ENCODE measurements at places on chromosomes 3 and 15.
A peak's percentile ranks its signal among the peaks of the same experiment; 100 is the strongest.

- peak; percentile 35 for DNase-seq
Observed at GRCh38 chr3:49161808-49162530, 4.2 kb downstream of the CCDC71 start.

- no peak for DNase-seq
Observed at GRCh38 chr3:183619624-183620251, 15.7 kb upstream of the KLHL24 start.

DNA sequence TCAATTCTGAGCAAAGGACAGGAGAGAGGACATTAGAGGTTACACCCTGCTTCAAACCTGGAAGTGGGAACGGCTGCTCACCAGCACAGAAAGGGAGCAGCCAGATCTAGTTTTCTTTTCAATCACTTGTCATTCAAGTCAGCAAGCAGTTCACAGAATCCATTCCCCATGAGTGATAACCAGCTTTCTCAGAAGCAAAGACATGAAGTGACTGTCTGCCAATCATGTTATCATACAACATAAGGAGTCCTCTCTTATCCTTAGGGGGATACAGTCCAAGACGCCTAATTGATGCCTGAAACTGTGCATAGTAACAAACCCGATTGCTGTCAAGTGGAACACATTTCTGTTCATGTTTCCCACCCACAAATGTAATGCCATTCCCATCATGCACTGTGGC, 54.7 kb downstream of the FAM98B start:
- DNase-seq = no peak

- DNase-seq = no peak
Observed at GRCh38 chr3:11438646-11439045, 166.4 kb downstream of the ATG7 start.

DNA sequence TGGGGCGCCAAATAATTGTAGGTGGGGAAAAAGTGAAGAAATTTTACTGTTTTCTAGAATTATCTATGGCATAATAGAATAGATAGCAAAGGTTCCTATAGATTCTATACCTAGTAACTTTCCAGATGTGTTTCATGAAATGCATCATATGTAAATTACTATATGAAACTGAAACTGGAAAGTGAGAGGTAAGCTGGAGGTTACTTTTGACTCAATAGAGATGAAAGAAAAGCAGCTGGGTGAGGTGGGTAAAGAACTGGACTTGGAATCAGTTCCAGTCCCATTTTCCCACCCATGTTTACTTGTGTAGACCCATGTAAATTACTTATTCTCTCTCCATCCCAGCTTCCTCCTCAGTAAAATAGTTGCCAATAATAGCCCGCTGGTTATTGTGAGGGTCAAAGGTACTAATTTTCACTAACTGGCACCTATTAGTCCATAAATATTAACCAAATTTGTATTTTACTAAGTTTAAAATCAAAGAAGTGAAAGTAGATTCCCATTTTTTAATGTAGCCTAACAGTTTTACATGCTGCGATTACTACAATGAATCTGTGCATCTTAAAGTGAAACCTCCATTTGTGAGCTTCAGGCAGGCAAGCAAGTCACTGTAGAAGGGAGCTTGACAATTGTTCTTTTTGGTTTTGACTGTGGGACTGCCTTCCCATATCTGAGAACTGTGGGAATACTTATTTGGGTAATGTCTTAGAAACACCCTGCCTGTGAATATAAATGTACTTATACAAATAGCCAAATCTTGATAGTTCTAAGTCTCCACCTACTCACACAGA, 312.1 kb downstream of the SLC9A9 start:
- no peak for DNase-seq

- DNase-seq = no peak
Observed at GRCh38 chr3:161100994-161101393, 4.2 kb downstream of the B3GALNT1 start.

- no peak for DNase-seq
Observed at GRCh38 chr3:32584660-32585059, 14.0 kb upstream of the DYNC1LI1 start.

DNA sequence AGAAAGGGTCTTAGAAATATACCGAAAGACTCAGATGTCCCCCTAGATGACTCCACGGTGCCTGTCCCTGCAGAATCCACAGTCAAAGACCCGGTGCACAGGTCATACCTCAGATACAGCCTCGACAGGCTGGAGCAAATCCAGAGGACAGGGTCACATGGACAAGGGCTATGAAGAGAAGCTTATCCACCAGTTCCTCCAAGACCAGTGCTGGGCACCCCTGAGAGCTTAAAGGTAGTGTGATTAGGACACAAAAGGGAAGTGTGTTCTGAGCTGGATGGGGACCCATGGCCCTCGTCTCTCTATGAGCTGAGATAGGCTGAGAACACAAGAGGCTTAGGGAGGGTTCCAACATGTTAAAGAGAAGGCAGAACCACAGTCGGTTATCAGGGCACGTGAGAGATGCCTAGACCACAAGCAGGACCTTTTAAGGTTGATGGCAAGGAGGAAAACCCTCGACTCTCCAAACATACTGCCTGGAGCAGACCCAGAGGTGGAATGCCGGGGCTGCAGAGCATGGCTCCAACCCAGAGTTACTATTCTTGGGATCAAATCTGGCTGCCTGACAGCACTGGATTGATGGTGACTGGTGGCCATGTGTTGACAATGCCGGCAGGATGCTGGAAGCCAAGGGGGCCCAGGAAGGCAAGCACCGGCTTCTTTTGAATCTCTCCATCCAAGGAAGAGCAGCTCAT, 46.9 kb downstream of the ADCY5 start:
- no peak for DNase-seq

- no peak for DNase-seq
Observed at GRCh38 chr15:56532721-56533460, 68.0 kb upstream of the MNS1 start.

GRCh38 chr3:70306736-70307135, 5.7 kb downstream of the MDFIC2 start:
- DNase-seq = no peak

DNA sequence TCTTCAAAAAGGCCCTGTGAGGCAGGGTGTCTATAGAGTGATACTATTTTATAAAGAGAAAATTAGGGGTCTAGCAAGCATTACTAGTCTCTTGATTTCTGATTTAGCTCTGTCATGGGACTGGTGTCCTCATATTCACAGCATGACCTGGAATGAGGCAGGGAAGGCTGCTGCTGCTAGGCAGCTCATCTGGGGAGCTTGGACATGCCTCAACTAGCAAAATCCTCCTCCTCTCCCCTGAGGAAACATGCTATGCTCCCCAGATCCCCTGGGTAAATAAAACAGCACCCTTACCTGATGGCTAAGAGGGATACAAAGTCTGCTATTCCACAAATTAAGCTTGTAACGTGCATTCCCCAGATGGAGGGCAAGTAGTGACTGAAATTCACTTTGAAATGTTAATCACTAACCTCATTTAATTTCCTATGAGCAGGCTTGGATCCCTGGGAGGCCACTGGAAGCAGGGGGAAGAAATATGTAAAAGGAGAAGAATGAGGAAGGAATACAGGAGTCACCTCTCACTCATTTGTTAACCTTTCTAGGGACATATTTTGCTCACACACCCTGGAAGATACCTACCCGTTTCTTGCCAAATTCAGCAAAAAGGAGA, 709.4 kb downstream of the SQOR start:
- peak; percentile 2 for DNase-seq

- no peak for DNase-seq
Observed at GRCh38 chr3:174767406-174767805, 91.7 kb upstream of the NAALADL2 start.

- no peak for DNase-seq
Observed at GRCh38 chr3:58801541-58801940, 135.0 kb upstream of the FAM3D start.

- DNase-seq = no peak
Observed at GRCh38 chr3:158308236-158308928, 198.5 kb downstream of the RSRC1 start.

- DNase-seq = no peak
Observed at GRCh38 chr3:34279901-34280300, 481.5 kb downstream of the PDCD6IP start.

GRCh38 chr3:102085431-102086176, 236.3 kb downstream of the NFKBIZ start:
- no peak for DNase-seq

- DNase-seq = no peak
Observed at GRCh38 chr15:61936528-61937195, 123.6 kb downstream of the VPS13C start.

GRCh38 chr3:176964661-176965060, 232.6 kb downstream of the TBL1XR1 start:
- no peak for DNase-seq

GRCh38 chr15:88635318-88635717, 3.5 kb upstream of the ISG20 start:
- DNase-seq = no peak

- DNase-seq = no peak
Observed at GRCh38 chr3:74590620-74591262, 23.7 kb downstream of the CNTN3 start.

GRCh38 chr15:99176757-99177156, 71.9 kb downstream of the SYNM start:
- DNase-seq = no peak

- no peak for DNase-seq
Observed at GRCh38 chr3:147231111-147231510, 175.2 kb downstream of the ZIC4 start.

DNA sequence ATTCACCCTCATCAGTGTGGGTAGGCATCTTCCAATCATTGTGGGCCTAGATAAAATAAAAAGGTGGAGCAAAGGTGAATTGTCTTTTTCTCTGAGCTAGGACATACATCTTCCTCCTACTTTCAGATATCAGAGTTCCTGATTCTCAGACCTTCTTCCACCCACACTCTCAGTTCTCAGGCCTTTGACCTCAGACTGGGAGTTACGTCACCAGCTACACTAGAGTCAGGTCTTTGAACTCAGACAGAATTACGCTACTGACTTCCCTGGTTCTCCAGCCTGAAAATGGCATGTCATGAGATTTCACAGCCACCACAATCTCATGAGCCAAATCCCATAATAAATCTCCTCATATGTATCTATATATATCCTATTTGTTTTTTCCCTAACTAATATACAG, 39.0 kb downstream of the STRIT1 start:
- no peak for DNase-seq

GRCh38 chr3:143203142-143203541, 83.6 kb downstream of the CHST2 start:
- DNase-seq = no peak

DNA sequence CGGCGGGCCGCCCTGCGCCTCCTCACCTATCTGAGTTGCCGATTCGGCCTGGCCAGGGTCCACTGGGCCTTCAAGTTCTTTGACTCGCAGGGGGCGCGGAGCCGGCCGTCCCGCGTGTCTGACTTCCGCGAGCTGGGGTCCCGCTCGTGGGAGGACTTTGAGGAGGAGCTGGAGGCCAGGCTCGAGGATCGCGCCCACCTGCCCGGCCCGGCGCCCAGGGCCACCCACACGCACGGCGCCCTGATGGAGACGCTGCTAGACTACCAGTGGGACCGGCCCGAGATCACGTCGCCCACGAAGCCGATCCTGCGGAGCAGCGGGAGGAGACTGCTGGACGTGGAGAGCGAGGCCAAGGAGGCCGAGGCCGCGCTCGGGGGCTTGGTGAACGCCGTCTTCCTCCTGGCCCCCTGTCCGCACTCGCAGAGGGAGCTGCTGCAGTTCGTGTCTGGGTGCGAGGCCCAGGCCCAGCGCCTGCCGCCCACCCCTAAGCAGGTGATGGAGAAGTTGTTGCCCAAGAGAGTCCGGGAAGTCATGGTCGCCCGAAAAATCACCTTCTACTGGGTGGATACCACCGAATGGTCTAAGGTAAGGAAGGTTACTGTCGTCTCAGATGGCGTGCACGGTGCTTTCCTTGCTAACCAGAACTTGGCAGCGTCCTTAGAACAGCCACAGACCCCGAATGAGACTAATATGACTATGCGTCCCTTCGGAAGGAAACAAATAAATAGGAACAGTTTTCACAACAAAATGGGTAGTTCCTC, 567 bp downstream of the TICRR start:
- no peak for DNase-seq

- DNase-seq = no peak
Observed at GRCh38 chr3:52122491-52122890, 31.7 kb downstream of the POC1A start.

DNA sequence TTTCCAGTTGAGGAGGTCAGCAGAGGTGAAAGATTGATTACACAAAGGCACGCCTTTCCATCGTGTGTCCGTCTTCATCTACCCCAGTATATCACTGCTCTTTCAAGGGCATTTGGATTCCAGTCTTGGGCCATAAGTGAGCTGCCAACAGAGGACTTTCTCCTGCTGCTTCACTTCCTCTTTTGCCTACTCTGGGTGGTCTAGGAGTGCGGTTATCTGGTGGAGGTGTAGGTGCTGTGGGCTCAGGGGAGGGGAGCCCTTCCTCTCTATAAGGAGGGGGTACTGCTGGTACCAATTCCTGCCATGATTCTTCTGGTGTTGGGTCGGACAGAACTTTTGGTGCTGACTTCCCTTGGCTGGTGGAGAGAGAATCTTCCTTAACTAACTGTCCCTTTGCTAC, 83.1 kb upstream of the VEPH1 start:
- DNase-seq = no peak

- no peak for DNase-seq
Observed at GRCh38 chr3:46449755-46450552, 14.8 kb downstream of the LTF start.

DNA sequence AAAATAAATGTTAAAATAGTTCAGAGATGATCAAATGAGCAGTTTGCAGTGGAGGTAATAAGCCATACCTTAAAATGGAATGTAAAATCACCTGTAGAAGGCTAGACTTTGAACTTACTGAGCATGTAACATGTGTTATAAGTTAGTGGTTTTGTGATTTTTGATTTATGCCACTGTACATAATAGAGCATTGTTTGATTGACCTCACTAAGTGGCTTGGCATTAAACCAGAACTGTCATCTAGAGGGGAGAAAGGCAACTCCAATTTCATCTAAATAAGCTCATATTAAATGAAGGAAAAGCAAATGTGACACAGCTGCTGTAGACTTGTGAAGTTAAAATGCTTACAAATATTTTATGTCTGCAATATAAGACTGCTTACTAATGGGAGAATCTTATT, 387.9 kb downstream of the ZIC1 start:
- DNase-seq = no peak

GRCh38 chr3:3113042-3113709, 3.0 kb upstream of the IL5RA start:
- DNase-seq = no peak

- DNase-seq = no peak
Observed at GRCh38 chr15:63593705-63594671, 3.2 kb upstream of the FBXL22 start.

DNA sequence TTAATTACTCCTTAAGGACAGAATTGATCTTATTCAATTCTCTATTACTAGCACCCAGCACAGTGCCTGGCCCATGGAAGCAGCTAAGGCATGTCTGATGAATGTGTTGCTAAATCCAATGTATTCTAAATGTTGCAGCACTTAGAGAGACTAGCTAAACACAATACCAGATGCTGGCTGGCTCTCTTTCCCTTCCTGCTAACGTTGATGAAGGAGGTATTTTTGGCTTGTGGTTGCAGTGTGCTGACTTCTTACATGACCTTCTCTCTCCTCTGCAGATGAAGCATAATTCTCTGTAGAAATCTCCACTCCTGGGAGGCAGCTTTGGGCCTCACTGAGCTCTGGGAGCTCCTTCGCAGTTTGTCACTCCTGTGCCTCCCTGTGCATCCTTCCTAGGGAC, 183.6 kb downstream of the PEX5L start:
- DNase-seq = peak; percentile 37

Data from pons (tissue), 1 donor.